ENCODE measurements at places on chromosomes 2 and 18. TPM values are rescaled to one million over a fixed set of nuclear protein-coding genes. Genes with fewer than 3 reads are reported as not detected.

CD207 gene
- not detected for polyA plus RNA-seq

ANKRD30B gene
- polyA plus RNA-seq: 2.2 TPM

FMNL2 gene
- polyA plus RNA-seq: 173 TPM

OXER1 gene
- 2.7 TPM for polyA plus RNA-seq

TMEM198 gene
- 19.0 TPM for polyA plus RNA-seq

CLIP4 gene
- 16.0 TPM for polyA plus RNA-seq

NT5DC4 gene
- not detected for polyA plus RNA-seq

DIPK1C gene
- 47.4 TPM for polyA plus RNA-seq

RBM44 gene
- 0.65 TPM for polyA plus RNA-seq

HIBCH gene
- polyA plus RNA-seq: 56.0 TPM

CTAGE1 gene
- polyA plus RNA-seq: not detected

CPLX4 gene
- 0.35 TPM for polyA plus RNA-seq

- peaks cover 5% of the 10 kb centered on the region for H3K27me3 ChIP-seq
- H3K36me3 ChIP-seq: no peaks in the 10 kb centered on the region
- H3K4me1 ChIP-seq: peaks cover 5% of the 10 kb centered on the region
Measured at GRCh38 chr2:215430528-215431187, 5.2 kb downstream of the FN1 start.

GRCh38 chr2:237120916-237121315 is 35.2 kb downstream of the COPS8 start:
- no peak overlapping the region for H3K27ac ChIP-seq
- no peaks in the 10 kb centered on the region for H3K4me1 ChIP-seq
- no peaks in the 10 kb centered on the region for H3K36me3 ChIP-seq
- H3K27me3 ChIP-seq: no peaks in the 10 kb centered on the region

GRCh38 chr2:573025-573424 is 104.2 kb downstream of the TMEM18 start:
- H3K27ac ChIP-seq: no peak overlapping the region
- H3K36me3 ChIP-seq: no peaks in the 10 kb centered on the region
- H3K4me3 ChIP-seq: no peak overlapping the region
- no peaks in the 10 kb centered on the region for H3K27me3 ChIP-seq
- no peak for DNase-seq
- no peaks in the 10 kb centered on the region for H3K4me1 ChIP-seq

- H3K27me3 ChIP-seq: no peaks in the 10 kb centered on the region
- no peak overlapping the region for H3K27ac ChIP-seq
- H3K4me1 ChIP-seq: no peaks in the 10 kb centered on the region
- H3K4me3 ChIP-seq: no peak overlapping the region
- no peak for DNase-seq
- H3K36me3 ChIP-seq: no peaks in the 10 kb centered on the region
Measured at GRCh38 chr2:214128040-214128439, 282.8 kb upstream of the VWC2L start.

DNA sequence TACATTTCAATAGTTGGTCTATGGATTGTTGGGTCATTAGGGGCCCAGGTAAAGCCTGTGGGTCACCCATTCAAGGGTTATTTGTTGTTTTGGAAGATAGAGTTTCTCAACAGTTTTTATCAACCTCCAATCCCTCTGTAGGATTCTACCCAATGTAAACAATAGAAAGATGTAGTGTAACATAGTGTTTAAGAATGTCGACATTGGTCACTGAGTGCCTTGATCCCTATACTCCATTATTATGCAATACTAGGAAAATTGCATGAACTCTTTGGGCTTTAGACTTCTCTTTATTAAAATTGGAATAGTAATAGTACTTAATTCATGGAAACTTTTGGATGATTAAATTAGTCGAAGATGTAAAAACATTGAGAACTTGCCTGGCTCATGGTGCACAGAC is 292.1 kb downstream of the GPD2 start:
- no peak for DNase-seq
- H3K36me3 ChIP-seq: no peaks in the 10 kb centered on the region
- no peak overlapping the region for H3K4me3 ChIP-seq
- H3K27ac ChIP-seq: no peak overlapping the region
- no peaks in the 10 kb centered on the region for H3K4me1 ChIP-seq
- H3K27me3 ChIP-seq: no peaks in the 10 kb centered on the region

DNA sequence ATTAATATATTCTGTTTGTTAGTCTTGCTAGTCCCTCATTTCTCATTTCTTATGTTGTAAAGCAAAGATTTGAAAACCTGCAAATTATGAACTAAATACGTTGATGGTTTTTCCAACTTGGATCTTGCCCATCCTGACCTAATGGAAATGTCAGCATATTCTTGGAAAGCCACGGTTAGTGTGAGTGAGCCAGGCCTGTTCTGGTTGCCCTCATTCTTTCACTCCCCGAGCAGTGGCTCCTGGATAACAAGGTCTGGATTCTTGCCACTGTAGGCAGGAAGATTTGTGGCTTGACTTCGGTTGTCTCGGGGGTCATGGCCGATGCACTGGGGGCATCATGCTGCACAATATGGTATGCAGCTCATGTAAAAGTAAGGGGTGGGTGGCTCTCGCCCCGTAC is 359.1 kb downstream of the MEIS1 start:
- H3K27me3 ChIP-seq: no peaks in the 10 kb centered on the region
- H3K4me1 ChIP-seq: peaks cover 3% of the 10 kb centered on the region
- H3K27ac ChIP-seq: no peak overlapping the region
- no peak for DNase-seq

- H3K27me3 ChIP-seq: no peaks in the 10 kb centered on the region
- DNase-seq: no peak
- H3K36me3 ChIP-seq: no peaks in the 10 kb centered on the region
- no peak overlapping the region for H3K4me3 ChIP-seq
- no peak overlapping the region for H3K27ac ChIP-seq
- peaks cover 6% of the 10 kb centered on the region for H3K4me1 ChIP-seq
Measured at GRCh38 chr2:40219141-40219540, 232.7 kb downstream of the SLC8A1 start.

- no peaks in the 10 kb centered on the region for H3K4me1 ChIP-seq
- no peak for DNase-seq
- H3K36me3 ChIP-seq: no peaks in the 10 kb centered on the region
- no peak overlapping the region for H3K27ac ChIP-seq
Measured at GRCh38 chr18:74679006-74679678, 81.5 kb downstream of the ZNF407 start.

DNA sequence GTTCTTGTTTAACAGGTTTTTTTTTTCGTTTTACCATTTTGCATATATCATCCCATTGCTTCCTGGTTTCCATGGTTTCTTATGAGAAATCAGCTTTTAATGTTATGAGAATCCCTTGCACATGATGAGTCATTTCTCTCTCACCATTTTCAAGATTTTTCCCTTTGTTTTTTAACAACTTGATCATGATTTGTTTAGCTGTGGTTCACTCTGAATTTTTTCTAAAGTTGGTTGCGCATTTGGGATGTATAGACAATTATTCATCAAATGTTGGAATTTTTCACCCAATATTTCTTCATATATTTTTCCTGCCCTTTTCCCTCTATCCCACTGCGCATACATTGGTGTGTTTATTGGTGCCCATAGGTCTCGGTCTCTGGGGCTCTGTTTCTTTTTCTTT is 42.4 kb upstream of the BIN1 start:
- H3K27me3 ChIP-seq: no peaks in the 10 kb centered on the region
- no peak overlapping the region for H3K27ac ChIP-seq
- peaks cover 9% of the 10 kb centered on the region for H3K4me1 ChIP-seq
- DNase-seq: no peak

DNA sequence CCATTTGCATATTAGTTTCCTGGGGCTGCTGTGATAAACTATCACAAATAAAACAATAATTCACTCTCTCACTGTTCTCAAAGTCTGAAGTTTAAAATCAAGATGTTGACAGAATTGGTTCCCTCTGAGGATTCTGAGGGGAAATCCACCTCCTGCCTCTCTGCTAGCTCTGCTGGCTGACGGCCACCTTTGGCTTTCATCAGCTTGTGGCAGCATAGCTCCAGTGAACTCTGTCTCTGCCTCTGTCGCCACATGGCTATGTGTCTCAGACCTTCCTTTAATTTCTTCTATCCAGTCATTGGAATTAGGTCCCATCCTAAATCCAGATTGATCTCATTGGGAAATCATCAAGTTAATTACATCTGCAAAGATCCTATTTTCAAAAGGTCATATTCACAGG is 38.9 kb upstream of the TRIM43 start:
- H3K27ac ChIP-seq: no peak overlapping the region
- no peaks in the 10 kb centered on the region for H3K27me3 ChIP-seq

- H3K36me3 ChIP-seq: no peaks in the 10 kb centered on the region
- peak overlapping the region; percentile 26 for H3K27ac ChIP-seq
- peak overlapping the region; percentile 28 for H3K4me3 ChIP-seq
- no peaks in the 10 kb centered on the region for H3K27me3 ChIP-seq
Measured at GRCh38 chr2:159516241-159516758, 100.0 kb downstream of the BAZ2B start.

GRCh38 chr2:211514049-211514448 is 957.6 kb downstream of the CPS1 start:
- H3K27ac ChIP-seq: no peak overlapping the region
- H3K36me3 ChIP-seq: no peaks in the 10 kb centered on the region
- no peaks in the 10 kb centered on the region for H3K27me3 ChIP-seq
- DNase-seq: no peak
- H3K4me3 ChIP-seq: no peak overlapping the region

DNA sequence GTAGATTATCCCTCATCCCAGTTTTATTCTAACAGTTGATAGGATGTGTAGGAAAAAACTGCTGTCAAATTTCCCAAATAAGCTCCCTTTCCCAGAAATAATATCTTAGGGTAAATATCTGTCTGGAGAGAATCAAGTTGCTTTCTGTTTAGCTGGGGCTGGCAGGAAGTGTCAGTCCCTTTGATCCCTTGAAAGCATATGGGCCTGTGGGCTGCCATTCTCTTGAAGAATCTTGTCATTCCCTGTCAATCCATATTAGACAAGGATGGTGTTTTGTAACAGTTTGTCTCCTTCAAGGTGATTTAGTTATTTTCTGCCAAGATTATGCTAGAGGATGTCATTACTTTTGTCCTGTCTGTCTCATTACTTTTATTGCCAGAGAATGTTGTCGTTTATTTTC is 37.1 kb upstream of the UBE2E3 start:
- no peak overlapping the region for H3K27ac ChIP-seq
- H3K4me1 ChIP-seq: no peaks in the 10 kb centered on the region
- H3K4me3 ChIP-seq: no peak overlapping the region
- H3K36me3 ChIP-seq: no peaks in the 10 kb centered on the region
- no peak for DNase-seq
- H3K27me3 ChIP-seq: no peaks in the 10 kb centered on the region

GRCh38 chr2:55874338-55874737 is 49.2 kb downstream of the EFEMP1 start:
- no peak overlapping the region for H3K27ac ChIP-seq
- H3K4me3 ChIP-seq: no peak overlapping the region
- no peak for DNase-seq
- no peaks in the 10 kb centered on the region for H3K4me1 ChIP-seq
- H3K36me3 ChIP-seq: no peaks in the 10 kb centered on the region

GRCh38 chr2:119429225-119429981 is 2.3 kb upstream of the TMEM37 start:
- no peaks in the 10 kb centered on the region for H3K36me3 ChIP-seq
- H3K27me3 ChIP-seq: peaks cover 40% of the 10 kb centered on the region
- peaks cover 22% of the 10 kb centered on the region for H3K4me1 ChIP-seq
- H3K27ac ChIP-seq: no peak overlapping the region
- H3K4me3 ChIP-seq: no peak overlapping the region

- H3K4me3 ChIP-seq: no peak overlapping the region
- H3K27ac ChIP-seq: no peak overlapping the region
- H3K4me1 ChIP-seq: no peaks in the 10 kb centered on the region
- peaks cover 9% of the 10 kb centered on the region for H3K36me3 ChIP-seq
- DNase-seq: no peak
Measured at GRCh38 chr2:121722479-121722878, 14.2 kb downstream of the NIFK start.

DNA sequence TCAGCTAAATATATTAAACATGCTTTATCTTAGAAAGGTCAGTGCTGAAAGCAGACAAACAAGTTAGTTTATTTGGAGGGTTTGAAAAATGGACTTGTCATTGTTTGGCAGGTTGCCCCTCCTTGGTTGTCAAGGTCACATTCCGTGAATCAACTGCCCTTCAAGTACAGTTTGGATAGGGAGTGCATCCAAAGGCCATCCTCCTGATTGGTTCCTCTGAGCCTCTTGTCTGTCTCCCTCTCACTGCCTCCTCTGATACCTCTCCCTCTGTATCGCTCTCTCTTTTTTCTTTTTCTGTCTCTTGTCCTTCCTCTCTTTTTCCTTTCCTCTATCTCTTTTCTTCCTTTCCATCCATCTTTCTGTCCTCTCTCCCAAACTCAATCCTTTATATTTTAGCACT is 5.4 kb downstream of the ITGAV start:
- no peaks in the 10 kb centered on the region for H3K27me3 ChIP-seq
- H3K4me1 ChIP-seq: peaks cover 6% of the 10 kb centered on the region
- H3K36me3 ChIP-seq: no peaks in the 10 kb centered on the region
- DNase-seq: peak; percentile 64
- H3K4me3 ChIP-seq: no peak overlapping the region

- H3K4me1 ChIP-seq: peaks cover 13% of the 10 kb centered on the region
- no peaks in the 10 kb centered on the region for H3K27me3 ChIP-seq
- peak overlapping the region; percentile 73 for H3K27ac ChIP-seq
- DNase-seq: peak; percentile 89
- H3K4me3 ChIP-seq: no peak overlapping the region
- no peaks in the 10 kb centered on the region for H3K36me3 ChIP-seq
Measured at GRCh38 chr2:221104361-221104811, 467.7 kb downstream of the EPHA4 start.

- H3K27ac ChIP-seq: no peak overlapping the region
- no peaks in the 10 kb centered on the region for H3K36me3 ChIP-seq
- H3K4me3 ChIP-seq: no peak overlapping the region
- peaks cover 10% of the 10 kb centered on the region for H3K4me1 ChIP-seq
- DNase-seq: no peak
Measured at GRCh38 chr18:75545189-75545588, 117.7 kb upstream of the SMIM21 start.

GRCh38 chr2:20526708-20527107 is 79.8 kb downstream of the RHOB start:
- no peak overlapping the region for H3K4me3 ChIP-seq
- H3K27me3 ChIP-seq: no peaks in the 10 kb centered on the region
- H3K27ac ChIP-seq: no peak overlapping the region
- H3K4me1 ChIP-seq: peaks cover 41% of the 10 kb centered on the region

DNA sequence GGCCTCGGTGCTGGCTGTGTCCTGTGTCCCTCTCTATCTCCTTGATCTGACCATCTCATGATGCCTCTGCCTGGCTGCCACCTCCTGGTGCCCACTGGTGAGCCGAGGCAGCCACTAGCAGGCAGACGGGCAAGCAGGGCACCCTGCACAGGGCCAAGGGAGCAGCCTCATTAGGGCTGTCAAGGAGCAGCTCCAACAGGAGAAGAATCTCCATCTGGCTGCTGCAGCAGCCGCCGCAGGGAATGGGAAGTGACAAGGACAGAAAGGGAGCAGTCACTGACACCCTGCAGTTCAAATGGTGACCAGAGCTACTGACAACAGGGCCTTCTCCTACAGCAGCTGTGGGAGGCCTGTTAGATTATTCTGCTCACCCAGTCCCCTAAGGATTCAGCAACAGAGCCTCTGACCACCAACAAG is 32.6 kb downstream of the ALPK2 start:
- H3K27ac ChIP-seq: no peak overlapping the region
- H3K27me3 ChIP-seq: no peaks in the 10 kb centered on the region
- H3K4me3 ChIP-seq: no peak overlapping the region
- no peaks in the 10 kb centered on the region for H3K36me3 ChIP-seq
- DNase-seq: no peak

GRCh38 chr18:60110836-60111235 is 211.0 kb downstream of the PMAIP1 start:
- H3K4me1 ChIP-seq: no peaks in the 10 kb centered on the region
- H3K27ac ChIP-seq: no peak overlapping the region
- no peaks in the 10 kb centered on the region for H3K36me3 ChIP-seq
- H3K4me3 ChIP-seq: no peak overlapping the region

- H3K27me3 ChIP-seq: no peaks in the 10 kb centered on the region
- no peaks in the 10 kb centered on the region for H3K36me3 ChIP-seq
- H3K27ac ChIP-seq: no peak overlapping the region
Measured at GRCh38 chr18:32060026-32060425, 31.6 kb upstream of the RNF138 start.

All from spinal cord (tissue), 10 donors.